ENCODE measurements at places on chromosomes 3 and 15.
A peak's percentile ranks its signal among the peaks of the same experiment; 100 is the strongest.

DNA sequence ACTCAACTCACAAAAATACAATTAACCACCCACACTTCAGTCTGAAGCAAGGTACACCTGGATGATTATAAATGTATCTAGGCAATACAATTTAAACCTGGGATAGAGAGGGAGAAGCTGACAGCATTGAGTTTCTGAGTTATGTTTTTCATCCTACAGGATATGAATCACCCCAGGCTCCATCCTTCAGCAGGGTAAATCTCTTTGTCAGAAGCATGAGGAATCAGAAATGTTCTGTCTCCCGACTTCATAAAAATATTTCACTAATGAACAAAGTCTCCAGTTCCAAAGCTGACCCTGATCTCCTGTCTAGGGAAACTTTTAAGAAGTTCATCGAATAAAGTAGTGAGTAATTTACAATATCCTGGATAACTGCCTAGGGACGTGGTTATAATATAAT, 25.5 kb upstream of the FRMD4B start:
- DNase-seq = no peak

DNA sequence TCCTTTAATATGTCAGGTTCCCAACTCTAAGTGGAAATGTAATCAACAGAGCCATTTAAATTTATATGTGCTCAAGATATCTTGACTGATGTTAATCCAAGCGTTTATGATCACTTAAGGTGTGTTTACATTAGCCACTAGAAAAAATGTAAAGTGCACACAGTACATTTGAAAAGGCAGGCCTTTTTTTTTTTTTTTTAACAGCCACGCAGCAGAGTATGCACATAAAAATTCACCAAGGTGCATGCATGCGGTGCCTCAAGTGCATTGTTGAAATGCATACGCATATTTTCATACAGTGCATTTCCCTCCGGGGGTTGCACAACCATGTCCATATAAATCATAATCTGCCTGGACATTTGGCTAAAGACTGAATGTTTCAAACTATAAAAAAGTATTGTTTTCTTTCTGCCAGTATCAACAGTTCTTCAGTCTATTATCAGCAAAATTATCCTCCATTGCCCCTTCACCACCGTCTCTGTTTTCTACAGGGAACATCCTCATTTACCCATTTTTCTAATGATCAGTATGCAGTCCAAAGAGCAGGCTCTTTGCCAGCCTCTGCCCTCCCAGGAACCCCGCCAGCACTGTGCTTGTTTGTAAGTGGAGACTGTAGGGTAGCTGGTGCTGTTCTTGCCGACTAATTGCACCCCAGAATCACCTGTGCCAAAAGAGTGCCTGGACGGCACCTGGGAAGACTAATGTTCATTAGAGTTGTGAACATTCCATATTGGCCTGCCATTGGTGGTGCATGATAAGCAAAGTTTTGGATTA, 611.2 kb upstream of the CFAP20DC start:
- peak; percentile 65 for DNase-seq

GRCh38 chr3:30285188-30286006, 321.0 kb upstream of the TGFBR2 start:
- DNase-seq = no peak

GRCh38 chr15:73873889-73874511, 636 bp downstream of the TBC1D21 start:
- DNase-seq = peak; percentile 17

DNA sequence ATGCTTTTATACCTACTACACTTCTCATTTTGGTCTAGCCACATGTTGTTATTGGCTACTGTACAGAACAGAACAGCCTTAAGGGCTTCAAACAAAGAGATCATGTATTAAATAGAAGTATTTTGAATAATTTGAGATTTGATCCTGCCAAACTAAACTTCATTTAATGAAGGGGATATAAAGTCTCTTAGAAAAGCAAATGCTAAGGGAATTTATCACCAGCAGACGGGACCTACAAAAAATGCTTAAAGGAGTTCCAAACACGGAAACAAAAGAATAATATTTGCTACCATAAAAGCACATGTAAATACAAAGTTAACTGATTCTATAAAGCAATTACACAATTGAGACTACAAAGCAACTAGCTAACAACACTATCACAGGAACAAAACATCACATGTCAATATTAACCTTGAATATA, 23.6 kb upstream of the FMN1 start:
- DNase-seq = no peak

DNA sequence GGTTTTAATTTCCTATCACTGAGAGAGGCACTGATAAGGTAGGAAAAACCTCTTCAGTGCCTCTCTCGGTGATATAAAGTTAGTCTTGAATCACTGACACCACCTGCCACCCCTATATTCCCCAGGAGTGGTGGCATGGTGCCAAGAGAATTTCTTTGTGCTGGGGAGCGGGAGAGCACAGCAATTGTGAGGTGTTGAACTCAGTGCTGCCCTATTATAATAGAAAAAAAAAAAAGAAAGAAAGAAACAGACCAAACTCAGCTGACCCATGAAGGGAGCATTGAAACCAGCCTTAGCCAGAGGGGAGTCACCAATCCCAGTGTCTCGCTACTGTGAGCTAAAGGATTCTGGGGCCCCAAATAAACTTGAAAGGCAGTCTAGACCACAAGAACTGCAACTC, 201.4 kb upstream of the STT3B start:
- peak; percentile 37 for DNase-seq

GRCh38 chr3:193795062-193795690, 202.2 kb downstream of the OPA1 start:
- no peak for DNase-seq

DNA sequence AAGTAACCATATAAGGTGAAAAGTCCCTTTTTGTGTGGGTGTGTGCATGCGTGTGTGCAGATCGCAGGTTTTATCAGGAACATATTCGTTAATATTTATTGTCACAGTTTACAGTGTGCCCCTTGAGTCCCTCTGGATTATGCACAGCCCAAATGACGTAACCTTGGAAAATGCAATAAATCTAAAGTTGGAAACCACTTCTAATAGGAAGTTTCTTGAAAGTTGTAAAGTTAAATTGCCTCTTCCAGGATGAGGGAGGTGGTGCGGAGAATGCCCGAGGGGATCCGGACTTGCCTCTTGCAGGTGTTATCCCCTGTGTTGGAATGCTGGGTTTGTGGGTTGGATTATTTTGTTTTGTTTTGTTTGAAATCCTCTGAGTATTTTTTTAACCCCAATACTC, 143.3 kb downstream of the CMSS1 start:
- no peak for DNase-seq

- no peak for DNase-seq
Observed at GRCh38 chr3:123021388-123021787, 6.2 kb downstream of the SEMA5B start.

- no peak for DNase-seq
Observed at GRCh38 chr15:40477642-40478327, 7.0 kb downstream of the CHST14 start.

DNA sequence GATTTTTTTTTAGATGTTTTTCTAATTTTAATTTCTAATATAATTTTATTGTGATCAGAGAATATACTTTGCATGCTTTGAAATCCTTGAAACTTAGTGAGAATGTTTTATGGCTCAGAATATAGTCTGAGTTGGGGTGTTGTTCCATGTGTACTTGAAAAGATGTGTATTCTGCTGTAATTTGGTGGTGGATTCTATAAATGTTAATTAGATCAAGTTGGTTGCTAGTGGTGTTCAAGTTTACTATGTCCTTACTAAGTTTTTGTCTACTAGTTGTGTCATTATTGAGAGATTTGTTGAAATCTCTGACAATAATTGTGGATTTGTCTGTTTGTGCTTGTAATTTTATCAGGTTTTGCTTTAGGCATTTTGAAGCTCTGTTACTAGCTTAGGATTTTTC, 29.7 kb downstream of the GLCE start:
- DNase-seq = no peak

GRCh38 chr3:12994607-12995388, 78.4 kb downstream of the IQSEC1 start:
- peak; percentile 71 for DNase-seq

DNA sequence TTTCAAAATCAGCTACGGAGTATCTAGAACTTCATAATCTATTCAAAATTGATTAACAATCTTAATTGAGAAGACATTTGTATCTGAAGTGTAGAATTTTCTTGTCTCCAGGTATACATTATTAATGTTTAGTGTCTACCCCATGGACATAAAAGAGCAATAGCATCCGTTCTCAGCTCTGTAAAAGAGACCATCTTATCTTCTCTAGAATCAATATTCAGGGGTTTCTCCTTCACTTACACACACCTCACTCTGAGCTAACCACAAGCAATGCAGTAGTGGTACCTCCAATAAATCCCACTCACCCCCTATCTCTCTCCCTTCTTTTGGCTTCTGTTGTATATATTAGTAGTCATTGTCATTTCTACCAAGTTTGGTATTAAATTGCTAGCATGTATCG, 16.2 kb downstream of the MBNL1 start:
- DNase-seq = no peak

DNA sequence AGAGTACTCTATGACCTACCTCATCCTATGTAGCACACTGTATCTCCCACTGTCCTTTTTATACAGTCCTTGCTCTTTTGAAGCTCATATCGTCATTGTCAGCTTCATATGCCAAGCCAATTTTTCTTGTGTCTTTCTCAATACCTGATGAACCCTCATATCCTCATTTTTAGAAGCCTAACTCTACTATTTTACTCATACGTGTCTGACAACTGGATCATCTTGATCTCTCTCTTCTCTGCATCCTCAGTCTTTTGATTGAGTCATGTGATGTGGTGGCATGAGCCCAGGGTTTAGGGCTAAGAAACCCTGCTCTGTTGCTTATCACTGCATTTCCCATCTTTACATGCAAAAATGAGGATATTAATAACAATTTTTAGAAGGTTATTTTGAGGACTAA, 352.0 kb downstream of the LPP start:
- no peak for DNase-seq

- no peak for DNase-seq
Observed at GRCh38 chr3:14478956-14479550, 61.1 kb downstream of the GRIP2 start.

DNA sequence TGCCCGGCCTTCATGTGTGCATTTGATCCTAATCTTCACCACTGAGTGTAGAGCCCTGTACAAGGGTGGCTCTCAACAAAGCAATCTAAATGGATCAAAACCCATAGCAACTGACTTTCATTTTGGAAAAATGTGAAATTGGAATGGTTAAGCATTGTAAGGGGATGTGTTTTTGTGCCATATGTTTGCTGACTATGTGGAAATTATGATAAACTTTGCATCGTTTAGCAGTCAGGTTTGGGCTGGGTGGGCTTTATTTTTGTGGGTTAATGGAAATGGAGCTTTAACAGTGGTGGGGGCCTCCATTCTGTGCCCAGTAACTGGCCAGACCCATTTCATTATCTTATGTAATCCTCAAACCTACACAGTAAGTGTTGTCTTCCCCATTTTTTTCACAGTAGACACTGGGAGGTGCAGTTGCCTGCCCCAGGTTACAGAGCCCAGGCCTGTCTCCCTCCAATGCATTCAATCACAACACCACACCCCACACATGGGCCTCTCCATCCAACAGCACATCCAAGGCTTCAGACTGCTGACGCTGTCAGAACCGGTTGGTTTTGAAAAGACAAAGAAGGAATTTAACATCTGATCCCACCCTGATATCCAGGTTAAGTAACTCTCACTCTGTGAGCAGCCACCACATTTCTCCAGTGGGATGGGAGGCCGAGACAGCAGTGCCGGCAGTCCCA, 136.3 kb upstream of the ABHD17C start:
- DNase-seq = no peak

DNA sequence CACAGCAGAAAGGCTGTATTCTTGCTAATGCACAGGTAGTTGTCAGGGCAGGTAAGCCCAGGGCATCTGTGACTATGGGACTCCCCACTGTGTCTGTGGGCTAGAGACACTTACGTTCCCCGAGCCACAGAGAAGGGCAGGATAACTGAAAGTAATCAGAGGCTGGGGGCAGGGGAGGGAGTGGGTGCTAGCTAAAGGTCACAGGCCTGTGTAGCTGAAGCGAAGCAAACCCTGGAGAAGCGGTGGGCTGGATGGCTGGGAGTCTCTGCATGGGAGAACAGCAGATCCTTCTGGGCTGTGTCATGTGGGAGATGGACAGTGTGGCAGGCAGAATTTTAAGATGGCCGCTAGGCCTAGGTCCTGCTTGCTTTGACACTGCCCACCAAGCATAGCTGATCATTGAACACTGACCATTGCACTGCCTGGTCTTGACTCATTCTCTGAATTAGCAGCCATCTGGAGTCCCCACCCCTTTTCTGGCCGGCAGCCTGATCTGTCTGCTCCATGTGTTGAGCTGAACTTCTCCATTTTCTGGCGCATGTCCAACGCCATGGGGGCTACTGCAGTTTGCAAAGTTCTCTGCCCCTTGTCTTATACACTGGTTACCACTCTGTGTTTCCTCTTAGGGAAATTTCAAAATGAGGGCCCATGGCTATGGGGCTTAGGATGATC, 110.0 kb downstream of the DGKG start:
- DNase-seq = no peak

GRCh38 chr3:111738790-111739189, 120.3 kb upstream of the PHLDB2 start:
- DNase-seq = no peak

DNA sequence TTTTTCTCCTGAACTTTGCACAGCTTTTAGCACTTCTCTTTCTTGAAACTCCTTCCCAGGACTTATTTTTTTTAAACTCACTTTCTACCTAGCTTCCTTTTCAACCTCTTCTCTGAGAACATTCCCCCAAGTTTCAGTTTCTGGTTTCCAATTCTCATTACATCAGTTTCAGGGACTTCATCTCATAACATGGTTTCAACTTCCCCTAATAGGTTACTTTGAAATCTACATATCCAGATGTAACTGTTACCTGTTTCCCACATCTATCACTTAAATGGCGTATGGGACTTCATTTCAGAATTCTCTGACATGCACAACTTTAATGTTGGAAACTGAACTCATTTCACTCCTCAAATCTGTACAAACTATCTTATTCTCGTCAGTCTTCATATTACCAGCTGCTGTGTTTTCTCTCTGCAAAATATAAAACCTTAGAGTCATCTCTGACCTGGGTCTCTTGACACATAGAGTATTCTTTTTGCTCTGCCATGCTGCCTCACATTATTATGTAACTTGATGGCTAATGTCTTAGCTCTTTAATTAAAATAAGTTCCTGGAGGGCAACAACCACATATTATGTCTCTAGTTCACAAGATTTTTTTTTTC, 58.4 kb downstream of the NME9 start:
- no peak for DNase-seq

- DNase-seq = no peak
Observed at GRCh38 chr3:100975714-100976113, 17.5 kb downstream of the ABI3BP start.

- DNase-seq = peak; percentile 16
Observed at GRCh38 chr15:80825361-80826030, 46.3 kb downstream of the CEMIP start.

GRCh38 chr3:129596194-129597086, 10.0 kb downstream of the PLXND1 start:
- peak; percentile 63 for DNase-seq

DNA sequence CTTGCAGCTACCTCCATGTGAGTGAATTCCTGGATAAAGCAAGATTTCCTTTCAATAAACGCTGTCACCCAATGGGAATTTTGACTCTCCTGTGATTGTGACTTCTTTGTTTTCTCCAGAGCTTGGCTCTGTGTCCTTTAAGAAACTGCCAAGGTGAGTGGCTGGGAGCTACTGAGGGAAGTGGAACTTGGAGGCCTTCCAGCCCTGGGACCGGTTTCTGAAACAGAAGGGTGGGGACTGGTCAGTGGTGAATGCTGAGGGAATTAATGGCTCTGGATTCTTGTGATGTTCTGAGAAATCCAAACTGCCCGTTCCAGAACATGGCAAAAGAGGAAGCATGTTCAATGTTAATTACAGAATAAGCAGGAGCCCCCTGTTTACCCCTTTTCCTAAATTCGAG, 41.1 kb upstream of the MYZAP start:
- DNase-seq = no peak

- no peak for DNase-seq
Observed at GRCh38 chr15:57762302-57762701, 55.8 kb downstream of the POLR2M start.
